ENCODE measurements at places on chromosomes 12 and 14.

- DNase-seq: no peak
Measured at GRCh38 chr12:121628536-121628935, 2.2 kb downstream of the ORAI1 start.

GRCh38 chr14:20470603-20470901 lies 1.3 kb downstream of the PNP start:
- no peak for DNase-seq

DNA sequence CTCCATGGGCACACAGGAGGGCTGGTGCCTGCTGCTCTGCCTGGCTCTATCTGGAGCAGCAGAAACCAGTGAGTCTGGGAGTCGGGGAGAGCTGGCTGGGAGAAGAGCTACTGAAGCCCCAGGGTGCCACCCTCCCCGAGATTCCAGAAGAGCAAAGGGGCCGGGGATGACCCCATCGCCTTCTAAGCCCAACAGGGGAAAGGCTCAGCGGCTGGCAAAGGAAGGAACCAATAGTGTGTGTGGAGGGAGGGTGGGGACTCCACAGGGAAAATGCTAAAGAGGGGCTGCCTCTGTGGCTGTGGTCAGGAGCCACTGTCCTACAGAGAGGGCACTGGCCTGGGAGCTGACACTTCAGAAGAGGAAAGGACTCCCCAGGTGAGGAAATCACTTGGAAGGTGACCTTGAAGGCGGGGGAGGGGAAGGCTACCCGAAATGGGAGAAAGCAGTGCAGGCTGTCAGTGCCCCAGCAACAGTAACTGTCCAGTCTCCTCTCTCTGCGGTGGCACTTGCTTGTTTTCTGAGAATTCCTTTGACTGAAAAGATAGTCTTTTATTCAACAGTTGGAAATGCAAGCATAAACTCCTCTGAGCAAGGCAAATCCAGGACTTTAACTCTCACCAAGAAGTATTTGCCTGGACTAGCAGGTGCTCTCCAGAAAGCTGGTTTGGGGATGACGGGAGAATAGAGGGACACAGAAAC lies 552 bp downstream of the TAPBPL start:
- DNase-seq: no peak

DNA sequence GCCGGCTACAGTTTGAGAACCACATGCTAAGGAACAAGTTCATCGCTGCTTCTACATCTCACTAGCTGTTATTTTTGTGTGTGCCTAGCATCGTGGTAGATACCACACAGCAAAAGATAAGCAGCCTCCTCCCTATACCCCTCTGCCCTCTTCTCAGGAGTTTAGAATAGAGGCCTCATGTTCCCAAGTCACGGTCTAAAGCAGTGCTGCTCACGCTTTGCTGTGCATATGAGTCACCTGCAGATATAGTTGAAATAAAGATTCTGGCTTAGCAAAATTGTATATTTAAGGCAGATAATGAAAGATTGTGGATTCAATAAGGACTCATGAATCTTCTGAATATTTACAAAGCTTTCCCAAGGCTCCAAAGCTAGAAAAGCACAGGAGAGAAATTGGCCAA lies 28.0 kb downstream of the PLEKHG7 start:
- no peak for DNase-seq

- no peak for DNase-seq
Measured at GRCh38 chr12:131636940-131637750, 73.7 kb upstream of the SFSWAP start.

DNA sequence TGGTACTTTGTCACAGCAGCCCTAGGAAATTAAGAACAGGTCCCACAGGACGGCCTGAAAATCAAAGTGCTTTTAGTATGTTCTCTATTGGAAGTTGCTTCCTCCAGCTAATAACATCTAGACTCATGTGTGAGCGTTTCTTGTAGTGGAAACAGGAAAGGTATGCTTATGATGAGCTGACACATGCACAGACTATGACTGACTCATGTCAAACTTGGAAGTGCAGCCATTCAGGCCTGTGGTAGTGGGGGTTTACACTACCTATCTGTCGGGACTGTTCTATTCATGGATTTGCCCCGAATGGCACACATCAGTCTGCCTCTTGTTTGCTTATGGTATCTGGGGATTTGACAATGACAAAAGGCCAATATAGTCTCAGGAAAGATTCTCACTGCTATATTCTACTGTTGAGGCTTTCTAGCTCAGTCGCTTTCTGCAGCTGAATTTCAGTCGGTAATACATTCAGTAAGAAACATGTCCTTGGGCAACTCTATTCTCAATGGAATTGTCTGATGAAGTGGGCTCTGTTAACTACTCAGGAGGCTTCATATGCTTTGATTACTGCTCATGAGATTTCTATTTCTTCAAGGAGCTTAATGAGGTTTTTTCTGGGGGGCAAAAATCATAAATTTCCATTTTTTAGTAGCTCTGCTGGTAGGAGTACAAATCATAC lies 270.3 kb upstream of the DAAM1 start:
- DNase-seq: no peak

DNA sequence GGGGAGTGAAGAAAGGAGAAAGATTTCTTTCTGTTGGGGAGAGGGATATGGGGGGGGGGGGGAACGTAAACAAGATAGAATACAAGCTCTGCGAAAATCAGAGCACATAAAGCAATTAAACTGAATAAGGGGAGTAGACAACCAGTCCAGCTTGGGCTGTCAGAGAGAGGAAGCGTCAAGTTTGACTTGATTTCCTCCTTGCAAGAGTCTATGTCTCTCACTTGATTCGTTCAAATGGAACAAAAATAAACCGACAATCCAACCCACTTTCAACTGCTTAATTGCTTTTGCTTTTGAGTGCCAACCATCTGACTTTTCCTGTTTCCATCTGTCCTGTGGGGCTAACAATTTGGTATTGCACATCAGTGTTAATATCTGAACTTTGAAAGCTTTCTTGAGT lies 942 bp downstream of the SYT1 start:
- DNase-seq: no peak

GRCh38 chr14:22838631-22839041 lies 2.3 kb downstream of the MMP14 start:
- peak; percentile 64 for DNase-seq

DNA sequence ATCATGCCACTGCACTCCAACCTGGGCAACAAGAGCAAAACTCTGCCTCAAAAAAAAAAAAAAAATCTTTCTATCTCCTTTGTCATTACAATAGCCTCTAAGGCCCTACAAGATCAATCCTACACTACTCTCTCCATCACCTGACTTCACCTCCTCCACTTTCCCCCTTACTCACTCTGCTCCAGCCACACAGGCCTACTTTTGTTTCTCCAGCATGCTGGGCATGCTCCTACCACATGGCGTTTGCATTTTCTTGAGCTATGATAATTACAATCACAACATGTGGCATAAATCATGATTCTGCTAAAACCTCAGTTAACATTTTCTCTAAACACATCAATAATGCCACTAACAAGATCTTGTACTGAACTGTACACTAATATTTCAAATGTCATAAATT lies 7.8 kb downstream of the PPP1R13B start:
- no peak for DNase-seq

- DNase-seq: no peak
Measured at GRCh38 chr14:34620839-34621238, 9.1 kb downstream of the SNX6 start.

DNA sequence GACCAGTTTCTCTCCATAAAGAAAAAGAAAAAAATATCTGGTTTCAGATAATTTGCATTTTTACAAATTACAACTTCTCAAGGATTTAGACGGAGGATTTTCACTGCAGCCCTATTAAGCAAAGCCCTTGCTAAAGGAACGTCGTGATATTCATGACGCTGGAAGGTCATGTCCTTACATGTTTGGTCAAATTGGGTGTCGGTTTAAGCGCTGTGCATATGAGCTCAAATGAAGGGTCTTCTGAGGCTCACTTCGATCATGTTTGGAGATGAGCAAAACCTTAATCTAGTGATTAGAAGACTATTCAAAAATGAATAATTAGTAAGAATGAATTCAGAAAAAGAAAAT lies 67.3 kb upstream of the USP15 start:
- no peak for DNase-seq

DNA sequence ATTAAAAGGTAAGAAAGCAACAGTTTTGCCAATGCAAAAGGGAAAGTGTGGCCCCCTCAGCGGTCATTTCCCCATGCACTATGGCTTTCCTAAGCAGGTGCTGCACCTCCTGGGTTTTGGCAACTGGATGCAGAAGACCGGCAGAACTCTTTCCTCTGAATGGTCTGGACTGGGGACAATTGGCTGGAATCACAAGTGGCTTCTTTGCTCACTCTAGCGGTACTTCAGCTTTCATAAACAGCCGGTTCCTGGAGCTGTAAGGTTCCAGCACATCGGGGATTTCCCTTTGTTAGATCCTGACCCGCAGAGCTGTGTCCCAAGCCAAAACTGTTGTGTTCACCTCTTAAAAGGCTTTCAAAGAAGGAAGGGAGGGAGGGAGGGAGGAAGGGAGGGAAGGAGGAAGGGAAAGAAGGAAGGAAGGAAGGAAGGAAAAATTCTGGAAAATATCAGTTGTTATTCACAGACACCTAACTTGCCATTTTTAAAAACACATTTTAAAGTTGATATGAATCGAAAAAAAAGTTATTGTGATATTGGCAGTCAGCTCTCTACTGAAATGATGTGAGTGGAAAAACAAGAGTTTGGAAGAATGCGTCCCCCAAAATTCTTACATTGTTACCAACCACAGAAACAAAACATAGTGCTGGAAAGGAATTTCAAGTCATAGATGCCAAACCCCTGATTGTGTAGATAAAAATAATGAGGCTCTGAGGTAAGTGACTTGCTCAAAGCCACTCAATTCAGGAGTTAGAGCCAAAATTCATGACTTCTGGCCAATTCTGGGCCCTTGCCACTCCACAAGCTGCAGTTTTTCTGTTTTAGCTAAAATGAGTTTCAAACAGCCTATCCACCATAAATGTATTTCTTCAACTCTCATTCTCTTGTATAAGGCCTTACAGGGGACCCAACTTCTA lies 220.6 kb upstream of the HMGA2 start:
- DNase-seq: peak; percentile 84

DNA sequence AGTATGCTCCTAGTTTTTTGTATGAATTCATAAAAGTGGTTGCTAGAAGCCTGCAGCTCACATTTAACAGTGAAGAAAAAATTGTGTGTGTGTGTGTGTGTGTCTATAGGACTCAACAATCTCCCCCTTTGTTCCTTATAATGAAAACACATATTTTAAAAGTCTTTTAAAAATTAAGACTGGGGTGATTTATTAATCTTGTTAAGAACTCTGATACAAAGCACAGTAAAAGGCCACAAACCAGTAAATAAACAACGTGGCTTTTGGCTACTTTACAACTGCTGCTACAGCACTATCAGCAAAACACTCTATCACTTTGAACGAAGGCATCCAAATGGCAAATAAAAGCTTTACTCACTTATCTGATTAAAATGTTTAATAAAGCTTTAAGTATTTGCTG lies 594 bp upstream of the VCPKMT start:
- no peak for DNase-seq

DNA sequence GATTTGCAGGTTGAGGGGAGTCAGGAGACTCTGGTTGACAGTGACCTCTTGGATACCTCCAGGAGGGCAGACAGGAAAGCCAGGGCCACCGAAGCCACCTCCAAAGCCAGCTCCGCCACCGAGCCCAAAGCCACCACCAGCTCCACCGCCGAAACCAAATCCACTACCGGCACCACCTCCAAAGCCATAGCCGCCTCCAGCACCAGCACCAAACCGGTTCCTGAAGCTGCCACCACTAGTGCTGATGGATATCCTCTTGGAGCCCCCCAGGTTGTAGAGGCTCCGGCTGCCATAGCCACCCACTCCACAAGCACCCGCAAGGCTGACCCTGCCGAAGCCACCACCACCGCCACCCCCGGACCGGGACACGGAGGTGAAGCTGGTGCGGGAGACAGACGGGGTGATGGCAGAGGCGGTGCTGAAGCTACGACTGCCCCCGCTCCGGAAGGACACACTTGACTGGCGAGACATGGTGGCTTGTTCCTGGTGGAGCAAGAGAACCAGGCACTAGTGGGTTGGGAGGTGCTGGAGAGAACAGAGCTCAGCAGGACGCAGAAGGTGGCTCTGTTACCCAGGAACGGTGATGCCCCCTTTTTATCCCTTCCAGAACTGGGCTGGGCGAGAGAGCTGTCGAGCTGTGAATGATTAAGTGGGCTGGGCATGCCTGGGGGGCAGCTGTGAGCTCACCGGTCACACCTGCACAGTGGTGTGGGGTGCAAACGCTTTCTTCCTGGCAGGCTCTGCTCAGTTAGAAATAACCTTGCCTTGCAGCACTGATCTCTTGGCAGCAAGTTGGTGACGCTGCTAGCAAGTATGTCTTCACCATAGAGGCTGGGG lies at the start of gene KRT5:
TSS of gene KRT5 (minus strand) at position 569 of the 837 bp plus-strand sequence. CDS start at position 471, 98 bp downstream.
- DNase-seq: no peak

DNA sequence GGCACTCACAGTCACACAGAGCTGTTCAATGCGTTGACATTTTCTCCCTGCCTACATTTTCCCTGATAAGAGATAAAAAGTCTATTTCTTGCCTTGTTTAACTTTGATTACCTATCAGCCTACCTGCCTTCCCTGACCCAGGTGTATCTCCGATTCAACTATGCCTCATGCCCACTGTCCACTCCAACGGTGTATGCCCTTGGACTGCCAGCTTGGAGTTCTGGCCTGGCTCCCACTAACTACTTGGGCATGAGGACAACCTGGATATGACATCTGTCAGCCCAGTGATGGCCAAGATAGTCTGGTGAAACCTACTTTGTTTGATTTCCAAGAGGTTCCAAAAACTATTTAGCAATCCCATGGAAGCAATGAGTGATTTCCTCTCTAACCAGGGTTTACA lies 93.0 kb upstream of the PELI2 start:
- no peak for DNase-seq

DNA sequence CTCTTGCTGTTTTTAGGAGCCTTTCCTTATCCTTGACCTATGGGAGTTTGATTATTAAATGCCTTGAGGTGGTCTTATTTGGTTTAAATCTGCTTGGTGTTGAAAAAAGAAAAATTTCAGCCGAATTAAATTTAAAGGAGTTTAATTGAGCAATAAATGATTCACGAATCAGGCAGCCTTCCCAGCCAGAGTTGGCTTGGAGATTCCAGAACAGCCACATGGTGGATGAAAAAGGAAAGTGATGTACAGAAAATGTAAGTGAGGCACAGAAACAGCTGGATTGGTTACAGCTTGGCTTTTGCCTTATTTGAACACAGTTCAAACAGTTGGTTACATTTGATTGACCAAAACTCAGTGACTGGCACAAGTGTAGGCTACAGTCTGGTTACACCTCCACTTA lies 69.7 kb downstream of the WASHC3 start:
- no peak for DNase-seq
